ENCODE measurements at places on chromosomes 13 and 19. TPM values are rescaled to one million over a fixed set of nuclear protein-coding genes. Genes with fewer than 3 reads are reported as not detected.

- no peak for DNase-seq
Observed at GRCh38 chr19:28436320-28436719, 776.6 kb downstream of the UQCRFS1 start.

DNA sequence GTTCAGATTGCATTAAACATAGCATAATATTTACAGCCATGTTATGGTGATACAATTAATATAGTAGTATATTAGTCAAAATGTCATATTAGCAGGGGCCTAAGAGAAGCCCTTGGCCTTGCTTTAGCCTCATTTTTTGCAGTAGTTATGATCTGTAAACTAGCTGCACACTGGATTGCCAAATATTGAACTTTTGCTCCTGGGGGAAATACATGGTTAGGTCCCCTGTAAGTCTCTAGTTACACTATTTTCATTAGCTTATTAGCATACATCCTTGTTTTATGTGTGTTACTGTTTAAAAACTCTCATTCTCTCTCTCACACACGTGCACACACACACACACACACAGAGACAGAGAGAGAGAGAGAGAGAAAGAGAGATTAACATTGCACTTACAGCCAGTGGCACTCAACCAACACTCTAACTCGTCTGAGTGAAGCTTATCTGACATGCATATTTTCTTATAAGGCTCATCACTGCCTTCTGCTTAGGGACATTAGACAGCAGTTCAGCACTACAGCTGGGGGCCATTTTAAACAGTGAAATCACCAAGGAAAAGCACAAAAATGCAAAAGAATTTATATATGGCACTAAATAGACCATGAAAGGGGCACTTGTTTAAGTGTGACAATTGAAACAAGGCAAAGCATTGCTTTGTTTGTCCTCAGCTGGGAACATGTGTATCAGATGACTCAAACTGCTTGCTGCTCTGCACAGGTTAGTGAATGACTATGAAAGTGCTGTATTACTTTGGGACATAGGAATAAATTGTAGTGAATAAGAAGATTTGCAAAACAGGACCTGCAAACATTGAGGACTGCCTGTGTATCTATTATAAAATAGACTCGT, 278.7 kb downstream of the GPC6 start:
- DNase-seq, result no peak

GRCh38 chr13:99859178-99860177, 112.1 kb downstream of the ZIC5 start:
- DNase-seq, result no peak

DNA sequence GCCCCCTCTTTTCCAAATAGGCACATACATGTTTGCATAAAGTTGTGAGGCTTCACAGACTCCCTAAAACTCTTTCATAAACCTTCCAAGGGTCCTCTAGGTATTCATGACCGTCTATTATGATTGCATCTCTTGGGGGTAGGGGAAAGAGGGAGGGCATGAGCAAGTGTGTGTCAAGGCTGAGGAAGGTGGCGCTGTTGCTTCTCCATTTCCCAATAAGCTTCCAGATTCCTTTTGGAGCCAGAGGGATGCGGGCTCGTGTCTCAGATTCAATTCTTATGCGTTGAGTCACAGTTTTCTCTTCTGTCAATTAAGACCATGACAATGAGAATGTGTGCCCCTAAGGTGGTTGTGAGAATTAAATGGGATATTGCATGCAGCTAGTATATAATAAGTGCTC, 51.0 kb upstream of the CYP2A7 start:
- DNase-seq, result no peak

- DNase-seq, result no peak
Observed at GRCh38 chr19:35429698-35430408, 18.2 kb upstream of the FFAR2 start.

DNA sequence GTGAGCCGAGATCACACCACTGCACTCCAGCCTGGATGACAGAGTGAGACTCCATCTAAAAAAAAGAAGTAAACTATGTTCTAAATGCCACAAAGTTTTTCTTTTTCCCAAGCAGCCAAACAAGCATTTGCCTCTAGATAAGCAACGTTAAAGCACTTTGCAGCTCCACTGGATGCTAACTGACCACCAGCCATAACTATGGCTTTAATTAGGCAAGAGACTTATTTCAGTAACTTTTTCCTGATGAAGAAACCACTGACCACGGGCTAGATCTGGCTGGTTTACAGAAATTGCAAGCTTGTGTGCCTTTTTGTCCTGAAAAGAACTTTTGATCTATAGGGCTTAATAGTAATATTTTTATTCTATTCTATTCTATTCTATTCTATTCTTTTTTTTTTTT, 22.1 kb downstream of the CD70 start:
- no peak for DNase-seq

DNA sequence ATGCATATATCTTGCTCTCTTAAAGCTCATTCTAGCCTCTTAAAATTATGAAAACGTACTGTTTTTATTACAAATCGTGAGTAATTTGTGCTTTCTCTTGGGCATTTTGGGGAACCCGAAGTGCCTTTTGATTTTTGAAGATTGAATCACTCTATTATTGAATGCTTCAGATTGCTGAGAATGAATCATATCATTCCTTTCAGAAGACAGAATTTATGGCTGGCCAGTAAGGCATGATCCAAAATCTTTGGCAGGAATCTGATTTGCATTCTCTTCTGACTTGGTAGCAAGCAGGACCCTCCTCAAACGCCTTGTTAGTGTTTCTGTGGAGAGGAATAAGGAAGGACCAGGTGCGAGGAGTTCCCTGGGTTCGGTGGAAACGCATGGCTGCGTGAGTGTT, 49.5 kb downstream of the STARD13 start:
- no peak for DNase-seq

DNA sequence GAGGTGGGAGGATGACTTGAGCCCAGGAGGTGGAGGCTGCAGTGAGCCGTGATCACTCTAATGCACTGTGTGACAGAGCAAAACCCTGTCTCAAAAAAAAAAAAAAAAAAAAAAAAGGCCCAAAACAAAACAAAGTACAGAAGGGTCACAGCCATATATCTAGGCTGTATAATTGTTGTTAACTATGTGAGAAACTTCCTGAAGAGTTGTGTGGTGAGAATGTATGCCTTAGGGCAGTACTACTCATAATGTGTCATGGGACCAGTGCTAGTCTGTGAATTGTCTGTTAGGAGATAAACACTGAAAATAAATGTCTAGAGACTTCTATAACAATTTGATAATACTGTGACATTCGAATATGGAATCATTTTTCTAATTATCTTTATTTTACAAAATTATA, 43.1 kb downstream of the PAN3 start:
- DNase-seq, result no peak

GRCh38 chr19:51142119-51142518, at the start of gene SIGLEC7:
SIGLEC7 (plus strand) TSS chr19:51142301; CDS start chr19:51142370, 69 bp downstream.
- no peak for DNase-seq

DNA sequence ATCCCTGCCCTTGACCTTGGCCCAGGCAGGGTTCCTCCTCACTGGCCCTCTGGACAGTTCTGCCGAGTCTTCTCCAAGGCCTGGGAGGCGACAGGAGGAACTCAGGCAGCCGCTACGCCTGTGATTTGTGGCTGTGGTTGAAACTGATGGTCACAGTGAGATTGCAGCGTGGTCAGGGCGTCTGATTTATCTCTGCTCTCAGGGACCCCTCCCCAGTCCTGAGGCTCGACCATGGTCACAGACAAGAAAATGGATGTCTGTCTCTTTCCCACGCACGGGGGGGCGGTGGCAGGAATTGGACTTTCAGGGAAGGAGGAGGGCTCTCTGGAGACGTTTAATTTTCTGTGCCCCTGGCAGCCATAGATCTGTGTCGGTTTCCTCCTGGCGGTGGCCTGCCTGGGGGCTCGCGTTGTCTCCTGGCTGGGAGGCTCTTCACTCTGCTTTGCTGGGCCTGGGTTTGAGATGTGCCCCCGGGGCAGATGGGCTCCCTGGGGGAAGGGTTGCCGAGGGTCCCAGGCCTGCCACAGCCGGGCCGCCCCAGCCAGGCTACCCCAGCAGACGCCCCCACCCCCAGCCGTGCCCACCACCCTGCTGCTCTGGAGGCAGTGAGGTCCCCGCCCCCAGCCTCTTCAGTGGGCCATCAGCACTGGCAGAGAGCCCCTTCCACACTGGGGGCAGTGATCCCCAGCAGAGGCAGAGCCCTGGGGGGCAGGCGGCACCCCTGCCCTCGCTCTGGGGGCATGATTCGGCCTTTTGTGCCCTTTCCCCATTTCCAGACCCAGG, 167.4 kb downstream of the KDM4B start:
- DNase-seq, result no peak

GRCh38 chr13:60012488-60012887, 151.2 kb downstream of the DIAPH3 start:
- DNase-seq, result peak; percentile 55

- peak; percentile 66 for DNase-seq
Observed at GRCh38 chr13:30340331-30341250, 33.2 kb upstream of the KATNAL1 start.

DNA sequence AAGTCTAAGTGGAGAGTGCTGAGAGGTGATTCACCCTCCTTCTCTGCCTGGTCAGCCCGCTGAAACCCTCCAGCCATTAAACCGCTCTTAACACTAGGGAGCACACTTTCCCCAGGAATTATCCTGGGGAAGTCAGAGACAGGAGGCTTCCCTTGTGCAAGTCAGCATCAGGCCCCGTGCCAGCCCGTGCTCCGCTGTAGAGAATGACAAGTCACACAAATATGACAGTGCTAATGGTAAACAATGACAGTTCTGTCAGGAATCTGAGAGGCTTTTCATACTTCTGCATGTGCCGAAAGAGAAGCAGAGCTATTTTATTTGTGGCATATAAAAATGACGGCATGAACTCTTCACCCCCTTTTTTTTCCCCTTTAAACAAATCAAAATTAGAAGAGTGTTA, 816.9 kb upstream of the SLC10A2 start:
- peak; percentile 71 for DNase-seq

- DNase-seq, result peak; percentile 12
Observed at GRCh38 chr19:55118401-55118991, 1.1 kb upstream of the PPP1R12C start.

GRCh38 chr19:15112385-15112784, 5.2 kb downstream of the SYDE1 start:
- DNase-seq, result no peak

- peak; percentile 21 for DNase-seq
Observed at GRCh38 chr13:50843257-50844083, at the start of gene DLEU7. DLEU7 (minus strand) TSS chr13:50843692; CDS start chr13:50843646, 46 bp downstream.

DNA sequence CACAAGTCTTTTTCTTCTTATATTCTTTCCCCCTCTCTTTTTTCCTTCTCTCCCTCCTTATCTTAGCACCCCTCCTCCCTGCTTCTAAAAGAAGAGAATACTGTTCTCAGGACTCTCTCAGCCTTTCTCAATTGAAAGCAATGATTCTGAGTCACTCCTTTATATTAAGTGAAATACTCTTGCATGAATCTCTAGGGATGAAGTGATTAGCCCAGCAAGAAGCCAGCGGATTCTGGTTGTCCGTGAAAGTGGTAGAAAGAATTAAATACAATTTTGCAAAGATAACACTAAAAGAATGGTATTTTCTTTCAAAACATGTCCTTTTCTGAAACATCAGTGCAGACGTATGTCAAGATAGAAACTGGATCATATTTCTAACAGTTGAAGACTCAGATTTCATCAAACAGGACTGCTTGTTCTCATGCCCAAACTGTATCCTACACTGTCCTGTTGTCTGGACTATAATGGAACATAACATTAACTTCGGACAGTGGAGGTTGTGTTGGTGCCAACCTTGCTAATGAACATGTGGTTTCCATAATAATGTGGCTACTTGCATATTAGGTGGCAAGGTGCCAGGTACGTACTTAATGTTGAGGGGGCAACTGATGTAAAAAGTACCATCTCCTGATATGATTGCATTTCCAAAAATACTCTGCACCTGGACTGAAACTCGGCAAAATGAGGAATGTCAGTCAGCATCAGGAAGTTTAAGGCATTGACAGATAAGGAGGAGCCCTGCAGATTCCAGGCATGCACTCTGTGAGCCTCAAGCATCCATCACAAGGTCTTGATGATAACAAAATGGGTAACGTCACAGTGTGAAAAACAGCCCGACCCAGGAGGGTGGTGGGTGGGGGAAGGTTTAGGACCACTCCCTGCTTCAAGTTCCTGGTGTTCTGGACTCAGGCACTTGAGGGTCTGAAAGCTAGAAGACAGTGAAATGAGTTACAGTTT, 357.2 kb downstream of the DLEU7 start:
- no peak for DNase-seq

DNA sequence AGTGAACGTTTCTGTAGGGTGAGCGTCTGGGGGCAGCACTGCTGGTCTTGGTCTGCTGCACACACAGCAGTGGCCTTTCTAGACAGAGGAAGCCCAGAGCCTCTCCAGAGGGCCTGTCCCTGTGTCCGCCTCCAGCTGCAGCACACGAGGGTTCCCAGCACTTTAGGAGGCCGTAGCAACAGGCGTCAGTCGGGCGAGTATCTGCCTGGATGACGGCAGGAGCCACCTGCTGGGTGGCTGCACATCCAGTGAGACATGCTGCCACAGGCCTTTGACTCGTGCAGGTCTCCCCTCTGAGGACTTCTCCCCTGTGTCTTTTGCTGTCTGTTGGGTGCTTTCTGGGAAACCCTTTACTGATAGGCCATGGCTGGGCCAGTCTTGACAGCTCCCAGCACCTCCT, 22.1 kb downstream of the AP2A1 start:
- DNase-seq, result no peak

GRCh38 chr13:36207672-36208071, 6.7 kb downstream of the SOHLH2 start:
- no peak for DNase-seq

GRCh38 chr19:51691074-51691583, 2.0 kb upstream of the SPACA6 start:
- DNase-seq, result no peak

GRCh38 chr19:19381007-19381926, 24.2 kb upstream of the GATAD2A start:
- DNase-seq, result no peak

GRCh38 chr13:23608701-23609413, 38.6 kb downstream of the TNFRSF19 start:
- DNase-seq, result peak; percentile 25

DNA sequence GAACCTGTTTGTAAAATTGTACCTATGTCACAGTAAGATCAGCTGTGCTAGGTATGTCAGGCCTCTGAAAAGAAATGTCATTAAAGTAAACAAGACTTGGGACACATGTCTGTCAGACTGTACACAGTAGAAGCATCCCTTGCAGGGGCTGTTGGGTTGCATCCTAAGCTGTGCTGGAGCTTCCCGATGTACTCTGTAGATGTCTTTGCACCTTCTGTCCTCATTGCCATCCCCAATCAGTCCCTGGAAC, 48.7 kb upstream of the GPR183 start:
- DNase-seq, result no peak

RASA3 gene
- total RNA-seq, result 32.3 TPM

PSG3 gene
- total RNA-seq, result not detected

PLPP2 gene
- total RNA-seq, result 31.7 TPM

S1PR5 gene
- total RNA-seq, result 0.22 TPM

YJEFN3 gene
- 1.9 TPM for total RNA-seq

KASH5 gene
- not detected for total RNA-seq

VAV1 gene
- 3.0 TPM for total RNA-seq

LMTK3 gene
- 7.1 TPM for total RNA-seq

FGF21 gene
- total RNA-seq, result not detected

Data from thyroid gland (tissue), 4 donors.